ENCODE measurements at places on chromosomes 4 and X.

GRCh38 chr4:3284734-3285557, 7.9 kb upstream of the RGS12 start:
- H3K4me3 ChIP-seq = no peak overlapping the region
- no peaks in the 10 kb centered on the region for H3K36me3 ChIP-seq
- DNase-seq = no peak
- no peak overlapping the region for H3K27ac ChIP-seq

DNA sequence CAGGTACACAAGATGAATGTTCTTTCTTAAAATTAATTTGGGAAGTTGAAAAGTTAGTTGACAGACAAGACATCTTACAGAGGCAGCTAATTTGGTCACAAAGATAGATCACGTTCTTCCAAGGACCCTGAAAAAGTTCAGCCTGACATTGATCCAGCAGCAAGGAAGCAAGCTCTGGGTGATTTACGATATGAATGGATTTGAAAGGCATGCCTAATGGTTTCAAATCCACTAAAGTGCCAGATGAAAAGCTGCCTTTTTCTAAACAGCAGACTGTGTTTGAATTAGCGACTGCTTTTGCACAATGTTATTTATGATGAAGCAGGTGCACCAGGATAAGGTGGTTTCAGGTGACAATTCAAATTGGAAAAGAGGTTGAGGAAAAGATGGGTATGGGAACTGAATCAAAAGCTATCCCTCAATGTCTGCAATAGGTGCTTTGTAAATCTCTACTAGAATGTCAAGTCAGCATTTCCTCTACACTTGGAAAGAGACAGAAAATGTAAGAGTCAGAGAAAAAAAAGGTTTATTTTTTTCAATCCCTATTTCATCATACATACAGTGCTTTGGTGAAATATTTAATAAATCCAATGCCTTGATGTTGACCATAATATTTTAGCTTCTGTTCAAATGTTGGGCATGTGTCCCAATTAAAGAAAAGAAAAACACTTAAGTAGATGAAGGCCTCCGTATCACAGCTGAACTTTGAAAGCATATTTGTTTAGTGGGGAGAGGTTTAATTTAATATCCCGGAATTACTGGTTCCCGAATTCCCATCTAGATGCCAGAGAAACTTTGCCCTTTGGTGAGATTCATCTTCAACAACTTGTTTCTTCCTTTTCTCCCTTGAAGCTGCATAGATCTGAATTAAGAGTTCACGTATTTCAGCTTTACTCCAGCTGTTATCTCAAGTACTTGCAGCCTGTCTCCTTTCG, 6.0 kb downstream of the RASGEF1B start:
- no peaks in the 10 kb centered on the region for H3K4me1 ChIP-seq
- DNase-seq = no peak
- peak overlapping the region; percentile 100 for H3K27ac ChIP-seq
- peak overlapping the region; percentile 10 for H3K4me3 ChIP-seq

GRCh38 chr4:10706236-10706635, 21.7 kb upstream of the CLNK start:
- H3K27me3 ChIP-seq = no peaks in the 10 kb centered on the region
- H3K36me3 ChIP-seq = no peaks in the 10 kb centered on the region
- H3K4me3 ChIP-seq = no peak overlapping the region
- H3K4me1 ChIP-seq = no peaks in the 10 kb centered on the region
- H3K27ac ChIP-seq = no peak overlapping the region
- no peak for DNase-seq

DNA sequence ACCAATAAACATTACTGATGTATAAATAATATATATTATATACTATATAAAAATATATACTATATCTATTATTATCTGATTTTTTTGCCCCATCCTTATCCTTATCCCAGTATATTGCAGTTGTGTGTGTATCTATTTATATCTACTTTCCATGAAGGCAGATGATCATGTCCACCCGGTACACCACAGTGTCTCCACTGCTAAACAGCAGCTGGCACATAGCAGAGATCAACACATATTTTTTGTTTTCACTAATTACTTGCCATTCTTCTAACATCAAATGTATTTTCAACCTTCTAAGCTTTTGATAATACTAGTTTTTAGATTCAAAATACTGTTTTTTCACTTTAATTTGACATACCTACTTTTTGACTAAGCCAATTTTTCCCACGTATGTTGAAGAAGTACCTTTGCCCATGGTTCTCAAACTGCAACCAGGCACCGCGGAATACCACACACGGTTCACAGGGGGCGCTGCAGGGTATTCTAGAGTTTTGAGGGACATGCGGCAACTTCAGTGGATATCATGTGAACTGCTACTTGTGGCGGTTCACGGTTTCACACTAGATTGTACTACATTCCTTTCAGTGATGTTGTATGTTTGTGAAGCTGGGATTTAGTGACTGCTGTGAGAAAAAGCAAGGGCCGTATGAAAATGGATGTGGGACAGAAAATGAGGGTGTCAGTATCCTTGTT, 182.5 kb upstream of the NPY2R start:
- H3K36me3 ChIP-seq = no peaks in the 10 kb centered on the region
- peak; percentile 52 for DNase-seq
- H3K4me3 ChIP-seq = no peak overlapping the region
- no peaks in the 10 kb centered on the region for H3K4me1 ChIP-seq
- H3K27me3 ChIP-seq = no peaks in the 10 kb centered on the region

GRCh38 chrX:107831071-107831730, 5.5 kb downstream of the MID2 start:
- no peak overlapping the region for H3K4me3 ChIP-seq
- H3K4me1 ChIP-seq = no peaks in the 10 kb centered on the region
- no peak for DNase-seq
- no peaks in the 10 kb centered on the region for H3K36me3 ChIP-seq
